ENCODE measurements at places on chromosomes 5 and 9.

DNA sequence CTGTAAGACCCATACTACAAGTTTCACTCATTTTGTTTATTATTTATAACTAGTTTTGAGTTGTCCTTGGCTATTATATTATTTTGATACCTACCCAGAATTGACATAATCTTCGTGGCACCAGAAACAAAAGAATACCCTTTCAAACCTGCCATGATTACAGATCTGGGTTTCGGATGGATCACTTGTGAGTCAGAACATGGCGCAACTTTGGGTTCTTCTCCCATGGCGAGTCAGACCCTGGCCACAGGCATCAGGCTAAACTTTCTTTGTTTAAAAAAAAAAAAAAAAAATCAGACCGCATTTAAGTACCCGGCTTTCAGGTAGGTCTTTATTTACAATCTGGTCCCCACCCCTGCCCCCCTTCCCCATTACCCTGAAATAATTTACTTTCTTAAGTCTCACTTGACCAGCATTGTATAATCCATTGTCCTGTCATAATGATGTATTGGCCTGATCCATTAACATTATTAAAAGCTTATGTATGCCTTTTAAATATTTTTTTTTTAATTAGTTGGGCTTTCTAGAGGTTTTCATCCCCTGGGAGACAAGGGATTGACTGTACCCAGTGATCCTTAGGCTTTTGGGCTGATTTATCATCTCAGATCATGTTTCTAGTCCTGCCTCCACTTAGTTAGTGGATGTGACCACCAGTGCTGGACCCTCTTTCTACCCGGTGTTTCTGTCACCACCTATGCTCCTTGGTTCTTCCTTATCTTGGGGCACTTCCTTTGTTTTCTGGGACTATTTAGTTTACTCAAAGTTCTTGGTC lies 43.9 kb downstream of the F2RL2 start:
- DNase-seq, result no peak

- no peak for DNase-seq
Observed at GRCh38 chr9:99634186-99634585, 187.5 kb upstream of the NR4A3 start.

DNA sequence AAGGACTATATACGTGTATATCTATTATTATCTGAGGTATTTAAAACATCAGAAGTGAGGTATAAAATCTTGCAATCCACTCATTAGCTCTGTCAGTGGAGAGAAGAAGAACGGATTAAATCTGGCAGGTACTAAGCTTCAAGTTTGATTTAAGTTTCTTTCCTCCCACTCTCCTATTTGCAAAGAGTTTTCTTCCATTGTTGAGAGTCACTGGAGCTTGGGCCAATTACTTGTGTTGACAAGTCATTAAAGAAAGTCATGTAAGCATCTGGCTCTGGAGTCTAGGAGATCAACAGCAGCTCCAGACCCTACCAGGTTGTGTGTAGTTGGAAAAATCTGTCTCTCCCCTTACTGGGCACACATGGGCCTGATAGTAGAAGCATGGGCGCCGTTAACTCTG lies 476.8 kb upstream of the SMARCA2 start:
- no peak for DNase-seq

GRCh38 chr5:98975682-98976407 lies 47.0 kb upstream of the CHD1 start:
- DNase-seq, result no peak

DNA sequence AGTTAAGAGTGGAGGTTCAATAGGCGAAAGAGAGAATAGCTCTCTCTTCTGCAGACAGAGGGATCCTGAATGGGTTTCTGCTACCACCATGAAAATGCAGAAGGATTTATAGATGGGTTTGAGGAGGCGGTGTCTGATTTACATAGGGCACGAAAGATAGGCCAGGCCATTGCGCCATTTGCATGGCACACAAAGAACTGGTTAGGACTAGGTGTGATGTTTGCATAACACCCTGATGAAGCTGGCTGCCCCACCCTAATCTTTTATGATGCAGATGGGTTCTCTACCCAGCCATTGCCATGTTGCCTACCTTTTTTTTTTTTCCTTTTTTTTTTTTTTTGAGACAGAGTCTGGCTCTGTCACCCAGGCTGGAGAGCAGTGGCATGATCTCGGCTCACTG lies 51.4 kb upstream of the PDZD2 start:
- DNase-seq, result no peak

- no peak for DNase-seq
Observed at GRCh38 chr5:78659714-78660113, 11.1 kb upstream of the LHFPL2 start.

DNA sequence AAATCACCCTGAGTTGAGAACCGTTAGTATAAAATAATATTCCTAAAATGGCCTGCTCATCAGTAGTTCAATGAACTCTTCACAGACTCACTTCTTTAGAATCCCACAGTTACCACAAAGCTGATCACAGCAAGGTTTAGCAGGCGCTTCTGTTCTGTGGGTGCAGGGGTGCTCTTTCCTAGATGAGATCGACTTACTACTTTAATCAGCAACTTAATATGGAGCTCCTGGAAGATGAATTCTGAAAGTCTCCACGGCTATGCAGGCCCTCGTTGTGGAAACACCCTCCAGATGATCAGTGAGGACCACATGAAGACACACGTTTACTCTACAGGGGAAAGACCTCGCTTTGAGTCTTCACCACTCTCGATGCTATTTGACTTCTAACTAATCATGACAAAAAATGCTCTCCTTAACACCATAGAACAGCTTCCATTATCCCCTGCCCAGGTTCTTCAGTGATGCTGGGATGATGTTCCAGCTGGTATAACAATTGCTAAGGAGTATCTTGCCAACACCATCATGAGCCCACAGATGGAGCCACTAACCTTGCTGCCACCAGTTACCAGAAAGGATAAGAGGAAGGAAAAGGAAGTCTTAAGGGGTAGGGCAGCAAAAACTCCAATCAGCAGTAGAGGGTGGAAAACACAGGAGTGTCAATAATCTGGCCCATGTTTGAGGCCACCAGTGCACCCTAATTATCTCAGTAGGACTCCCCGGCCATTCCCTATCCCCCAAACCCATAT lies 17.9 kb upstream of the GPX8 start:
- no peak for DNase-seq

DNA sequence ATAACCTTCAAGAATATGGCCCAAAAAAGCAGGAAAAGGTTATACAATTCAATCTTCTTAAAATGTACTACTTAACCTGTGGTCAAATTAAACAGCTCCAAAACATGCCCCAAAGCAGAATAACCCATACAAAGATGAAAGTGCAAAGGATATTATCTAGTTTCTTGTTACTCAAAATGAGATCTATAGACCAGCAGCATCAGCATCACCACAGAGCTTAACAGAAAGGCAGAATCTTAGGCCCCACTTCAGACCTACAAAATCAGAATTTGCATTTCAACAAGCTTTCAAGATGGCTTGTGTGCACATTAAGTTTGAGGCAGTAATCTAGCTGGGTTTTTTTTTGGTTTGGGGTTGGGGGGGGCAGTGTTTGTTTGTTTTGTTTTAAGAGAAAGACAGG lies 54.0 kb downstream of the SCAI start:
- no peak for DNase-seq

GRCh38 chr5:109452661-109453060 lies 42.9 kb upstream of the PJA2 start:
- DNase-seq, result no peak

- no peak for DNase-seq
Observed at GRCh38 chr9:128906741-128907140, 14.0 kb upstream of the PHYHD1 start.

GRCh38 chr9:135033487-135033886 lies 54.0 kb upstream of the OLFM1 start:
- no peak for DNase-seq

- no peak for DNase-seq
Observed at GRCh38 chr9:79662537-79662956, 90.8 kb downstream of the TLE4 start.

DNA sequence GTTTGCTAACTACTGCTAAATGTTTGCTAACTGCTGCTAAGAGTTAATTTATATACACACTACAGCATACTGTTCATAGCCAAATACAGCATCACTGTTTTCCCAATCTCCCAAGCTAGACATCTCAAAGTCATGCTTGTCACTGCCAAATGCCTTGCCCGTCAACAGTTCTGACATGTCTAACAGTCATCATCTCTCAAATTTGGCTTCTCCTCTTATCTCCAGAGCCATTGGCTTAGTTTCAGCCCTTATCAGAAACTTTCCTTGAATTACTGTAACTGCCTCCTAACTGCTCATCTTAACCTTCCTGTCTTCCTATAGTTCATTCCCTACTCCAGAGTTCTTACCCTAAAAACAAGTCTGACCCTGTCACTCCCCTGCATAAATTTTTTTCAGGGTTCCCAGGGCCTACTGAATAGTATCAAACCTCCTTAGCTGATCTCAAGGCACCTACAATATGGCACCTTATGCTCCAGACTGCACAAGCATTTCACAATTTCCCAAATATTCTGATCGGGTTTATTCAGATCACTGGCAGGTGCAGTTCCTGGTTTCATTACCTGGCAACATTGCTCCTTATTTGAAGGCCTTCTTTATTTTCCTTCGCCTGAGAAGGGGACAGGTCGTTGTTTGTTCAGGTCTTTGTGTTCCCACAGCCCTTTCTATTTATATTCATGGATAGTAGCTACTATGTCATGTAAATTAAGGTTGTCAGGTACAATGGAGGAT lies 55.9 kb upstream of the ANKRD55 start:
- DNase-seq, result no peak

DNA sequence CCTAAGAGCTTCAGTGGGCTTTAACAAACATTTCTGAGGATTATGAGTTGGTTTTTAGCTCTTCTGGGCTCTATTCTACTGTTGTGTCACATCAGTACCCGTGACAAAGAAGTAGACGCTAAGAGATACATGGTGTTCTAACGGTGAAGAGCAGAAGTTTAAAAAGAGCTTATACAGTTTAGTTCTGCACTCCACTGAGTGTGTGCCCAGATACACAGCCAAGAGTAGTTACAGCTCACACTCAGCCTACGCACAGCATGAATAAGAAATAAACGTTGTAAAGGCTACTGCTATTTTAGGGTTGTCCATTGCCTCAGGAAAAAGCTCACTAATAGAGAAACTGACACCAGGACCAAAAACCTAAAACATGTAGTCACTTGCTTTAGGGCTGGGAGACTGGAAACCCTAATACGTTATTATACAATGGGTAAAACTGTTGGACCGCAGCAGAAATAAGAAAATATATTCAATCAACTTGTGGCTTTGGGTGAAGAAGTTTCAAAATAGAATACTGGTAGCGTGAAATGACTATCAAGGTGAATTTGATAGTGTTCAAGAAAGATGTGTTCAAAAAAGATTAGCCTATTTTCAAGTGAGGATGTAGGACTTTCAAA lies 34.7 kb downstream of the PSIP1 start:
- DNase-seq, result no peak

GRCh38 chr5:10801931-10802666 lies 41.1 kb upstream of the DAP start:
- no peak for DNase-seq

- no peak for DNase-seq
Observed at GRCh38 chr9:36208521-36209253, 18.0 kb downstream of the CLTA start.

DNA sequence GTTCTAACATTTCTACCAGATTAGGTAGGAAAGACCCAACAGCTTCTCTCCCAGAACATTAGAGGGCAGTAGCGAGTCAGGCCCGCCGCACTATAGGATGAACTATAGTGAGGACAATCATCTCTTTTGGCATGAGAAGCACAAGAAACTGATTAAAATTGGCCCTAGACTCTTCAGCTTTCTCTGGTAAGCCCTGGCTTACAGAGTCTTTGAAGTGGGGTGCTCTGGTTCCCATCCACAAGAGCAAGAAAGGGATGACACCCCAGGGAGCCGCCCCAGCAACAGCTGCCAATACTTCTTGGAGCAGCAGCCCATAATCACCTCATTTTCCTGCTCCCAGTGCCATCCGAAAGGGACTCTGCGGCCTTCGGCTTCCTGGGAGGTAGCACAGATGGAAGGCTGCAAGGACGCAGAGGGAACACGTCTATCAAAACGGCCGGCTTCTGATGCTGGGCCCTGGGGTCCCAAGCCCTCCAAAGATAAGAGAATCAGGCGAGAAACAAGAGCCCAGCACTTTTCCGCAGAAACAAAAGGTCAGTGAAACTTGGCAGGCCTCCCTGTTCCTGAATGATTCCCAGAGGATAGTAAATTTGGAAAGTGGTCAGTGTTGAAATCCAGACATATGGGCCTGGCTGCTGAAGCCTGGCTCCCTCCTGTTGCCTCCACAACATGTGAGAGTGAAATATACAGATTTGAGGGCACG lies 69.3 kb downstream of the HSD17B3 start:
- peak; percentile 87 for DNase-seq

- no peak for DNase-seq
Observed at GRCh38 chr5:80822640-80823039, 137.5 kb upstream of the RASGRF2 start.

GRCh38 chr9:129898185-129898584 lies 62.9 kb downstream of the USP20 start:
- DNase-seq, result no peak

GRCh38 chr5:138536665-138537315 lies 6.2 kb downstream of the ETF1 start:
- peak; percentile 39 for DNase-seq

GRCh38 chr9:4936277-4936676 lies 48.8 kb upstream of the JAK2 start:
- DNase-seq, result no peak

DNA sequence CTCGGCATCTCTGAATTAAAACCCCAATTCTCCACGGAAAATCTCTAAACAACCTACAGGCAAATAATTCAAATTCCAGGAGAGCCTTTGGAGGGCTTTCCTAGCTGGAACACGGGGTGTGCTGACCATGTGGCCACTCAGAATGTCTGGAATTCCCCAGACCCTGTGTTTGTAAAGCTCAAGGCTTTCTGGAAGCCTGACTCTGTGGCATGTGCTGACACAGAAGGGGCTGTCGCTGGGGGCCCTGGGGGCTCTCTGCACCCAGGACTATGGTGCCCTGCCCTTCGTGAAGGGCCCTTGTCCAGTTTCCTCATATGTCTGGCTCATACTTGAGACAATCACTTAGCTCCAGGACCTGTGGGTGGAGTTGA lies 29.0 kb upstream of the BOD1 start:
- DNase-seq, result no peak

DNA sequence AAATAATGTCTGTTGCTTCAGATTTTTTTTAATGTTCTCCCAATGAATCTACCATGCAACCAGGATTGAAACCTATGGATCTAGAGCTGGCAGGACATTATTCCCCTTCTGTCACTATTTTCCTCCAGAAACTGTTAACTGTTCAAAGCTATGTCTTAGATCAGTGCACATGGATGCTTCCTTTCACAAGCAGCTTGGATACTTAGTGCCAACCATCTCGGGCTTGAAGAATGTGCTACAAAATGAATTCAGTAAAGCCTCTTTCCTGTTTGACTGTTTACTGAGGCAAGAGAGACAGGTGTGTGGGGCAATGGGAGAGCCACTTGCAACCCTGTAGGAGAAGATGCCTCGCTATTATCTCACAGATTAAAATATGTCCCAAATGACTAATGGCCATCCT lies 774.8 kb downstream of the KCTD16 start:
- no peak for DNase-seq

Data from COLO829 (cell line).